ENCODE measurements at places on chromosomes 1 and 21.
A peak's percentile ranks its signal among the peaks of the same experiment; 100 is the strongest.

DNA sequence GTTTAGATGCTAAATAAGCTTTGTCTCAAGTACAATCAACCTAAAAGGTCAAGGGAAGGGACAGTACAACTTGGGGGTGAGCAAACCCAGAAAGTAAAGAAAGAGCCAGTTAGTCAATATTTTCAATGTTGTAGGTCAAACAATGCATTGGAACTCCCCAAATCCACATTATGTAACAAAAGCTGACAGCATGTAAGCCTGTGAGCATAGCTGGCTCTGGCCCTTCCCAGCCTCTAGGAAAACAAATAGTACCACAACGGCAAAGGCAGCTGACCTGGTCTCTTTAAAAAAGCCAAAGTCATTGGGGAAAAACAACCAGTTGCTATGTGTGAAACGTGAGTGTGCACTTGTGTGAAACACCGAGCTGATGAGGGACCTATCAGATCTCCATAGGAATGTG is 3.4 kb downstream of the CBR1 start:
- peak; percentile 14 for DNase-seq

DNA sequence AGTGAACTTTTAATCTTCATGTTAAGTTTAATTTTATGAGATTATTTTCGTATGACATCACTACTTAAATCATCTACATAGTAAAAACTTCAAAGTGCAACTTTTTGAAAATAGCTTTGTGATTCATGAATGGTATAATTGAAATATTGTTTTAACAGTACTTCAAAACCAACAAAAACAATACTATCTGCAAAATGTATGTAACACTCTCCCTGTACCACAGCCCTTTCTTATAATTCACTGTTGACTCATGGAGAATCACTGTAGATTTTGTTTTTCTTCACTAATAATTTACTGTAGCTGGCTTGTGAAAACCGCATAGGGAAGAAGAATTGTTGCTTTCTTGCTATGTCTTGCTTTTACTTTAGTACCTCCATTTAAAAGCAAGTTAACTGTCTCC is 301.4 kb upstream of the ADAMTS5 start:
- no peak for DNase-seq

GRCh38 chr1:36160388-36160948 is 4.5 kb downstream of the MAP7D1 start:
- no peak for DNase-seq

GRCh38 chr1:220717800-220718640 is 27.9 kb downstream of the C1orf115 start:
- DNase-seq = no peak

- DNase-seq = no peak
Observed at GRCh38 chr1:44985747-44986359, 542 bp downstream of the EIF2B3 start.

- DNase-seq = no peak
Observed at GRCh38 chr1:185719021-185719420, 15.2 kb upstream of the HMCN1 start.

GRCh38 chr1:225517697-225518096 is 89.9 kb upstream of the LBR start:
- DNase-seq = no peak

GRCh38 chr1:212179394-212180076 is 105.7 kb upstream of the PPP2R5A start:
- DNase-seq = no peak
